Activated CD8-positive, alpha-beta memory T cell treated with anti-CD3 and anti-CD28 coated beads, Interleukin-2, amount 50 U/mL, for 48 hours (primary cell): ENCODE measurements at places on chromosomes 1 and 21.

- DNase-seq, result no peak
Observed at GRCh38 chr1:79945391-79945790, 938.9 kb upstream of the ADGRL4 start.

DNA sequence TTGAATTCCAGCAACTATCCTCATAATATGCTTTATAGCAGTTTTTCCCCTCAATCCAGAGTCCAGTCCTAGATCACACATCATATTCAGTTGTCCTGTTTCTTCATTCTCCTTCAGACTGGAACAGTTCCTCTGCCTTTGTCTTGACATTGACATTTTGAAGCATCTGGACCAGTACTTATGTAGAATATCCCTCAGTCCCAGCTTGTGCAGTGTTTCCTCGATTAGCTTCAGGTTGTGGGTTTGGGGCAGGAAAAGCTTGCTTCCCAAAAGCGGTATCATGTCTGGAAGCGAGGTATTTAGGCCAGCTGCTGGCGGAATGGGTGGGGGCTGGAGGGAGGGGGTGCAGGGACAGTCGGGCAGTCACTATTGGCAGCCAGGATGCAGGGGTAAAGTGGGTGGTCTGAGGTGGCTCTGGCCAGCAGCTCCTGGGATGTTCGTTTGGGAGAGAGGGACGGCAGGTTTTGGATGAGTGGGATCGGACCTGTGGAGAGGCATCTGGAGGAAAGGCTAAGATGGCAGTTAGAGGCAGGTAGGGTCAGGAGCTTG is 6.5 kb downstream of the THEMIS2 start:
- no peak for DNase-seq

DNA sequence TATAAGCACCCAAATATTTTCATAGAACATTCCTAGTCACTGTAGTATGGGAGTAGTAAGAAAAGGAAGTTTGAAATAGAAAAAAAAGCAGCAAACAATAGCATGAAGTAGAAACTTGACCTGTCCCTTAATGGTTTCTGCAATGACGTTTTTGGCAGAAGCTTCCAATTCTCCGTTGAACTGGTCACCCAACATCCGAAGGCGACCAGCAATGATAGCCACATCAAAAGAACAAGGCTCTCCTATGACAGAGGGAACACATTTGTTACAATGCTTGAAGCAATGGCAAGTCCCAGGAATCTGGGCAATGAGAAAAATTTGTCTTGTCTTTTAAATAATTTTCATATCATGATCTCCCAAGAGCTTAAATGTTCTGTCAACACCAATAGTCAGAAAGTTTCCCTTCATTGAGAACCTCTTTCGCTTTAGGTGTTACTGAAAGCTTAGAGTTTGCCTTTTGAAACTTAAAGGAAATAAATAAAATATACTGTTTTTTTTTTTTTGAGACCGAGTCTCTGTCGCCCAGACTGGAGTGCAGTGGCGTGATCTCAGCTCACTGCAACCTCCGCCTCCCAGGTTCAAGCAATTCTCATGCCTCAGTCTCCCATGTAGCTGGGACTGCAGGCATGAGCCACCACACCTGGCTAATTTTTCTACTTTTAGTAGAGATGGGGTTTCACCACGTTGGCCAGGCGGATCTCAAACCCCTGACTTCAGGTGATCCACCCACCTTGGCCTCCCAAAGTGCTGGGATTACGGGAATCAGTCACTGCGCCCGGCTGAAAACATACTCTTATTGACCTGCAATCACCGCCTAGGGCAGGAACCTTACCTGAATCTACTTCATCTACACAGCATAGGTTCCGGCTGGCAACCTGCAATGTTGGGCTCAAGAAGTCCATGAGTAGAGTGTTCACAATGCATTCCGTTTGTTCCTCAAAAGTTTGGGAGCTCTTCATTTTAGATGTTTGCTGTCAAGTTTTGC is 672 bp downstream of the BCL2L15 start:
- DNase-seq, result no peak

- DNase-seq, result no peak
Observed at GRCh38 chr1:29208442-29208841, 22.3 kb downstream of the MECR start.

GRCh38 chr1:26788515-26788785 is 700 bp downstream of the PIGV start:
- no peak for DNase-seq

GRCh38 chr21:41422546-41423304 is 3.3 kb upstream of the MX1 start:
- DNase-seq, result no peak
